ENCODE measurements at places on chromosomes 6 and 20.
A peak's percentile ranks its signal among the peaks of the same experiment; 100 is the strongest.

DNA sequence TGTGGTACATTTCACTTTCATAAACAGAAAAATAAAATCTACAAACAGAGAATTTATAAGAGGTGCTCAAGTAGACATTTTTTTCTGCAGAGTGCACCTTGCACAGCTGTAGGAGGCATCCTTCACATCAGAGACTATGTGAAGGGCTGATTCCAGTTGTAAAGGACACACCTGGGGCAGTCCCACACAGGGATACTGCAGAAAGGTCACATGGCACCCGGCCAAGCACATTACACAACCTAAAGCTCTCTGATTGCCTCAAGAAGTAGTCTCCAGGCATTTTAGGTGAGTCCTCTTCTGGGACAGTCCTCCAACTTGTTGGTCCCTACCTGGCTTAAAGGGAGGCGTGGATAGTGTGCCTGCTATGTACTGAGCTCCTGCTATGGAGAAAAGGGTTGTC, 502.9 kb upstream of the NOX3 start:
- no peak for DNase-seq

DNA sequence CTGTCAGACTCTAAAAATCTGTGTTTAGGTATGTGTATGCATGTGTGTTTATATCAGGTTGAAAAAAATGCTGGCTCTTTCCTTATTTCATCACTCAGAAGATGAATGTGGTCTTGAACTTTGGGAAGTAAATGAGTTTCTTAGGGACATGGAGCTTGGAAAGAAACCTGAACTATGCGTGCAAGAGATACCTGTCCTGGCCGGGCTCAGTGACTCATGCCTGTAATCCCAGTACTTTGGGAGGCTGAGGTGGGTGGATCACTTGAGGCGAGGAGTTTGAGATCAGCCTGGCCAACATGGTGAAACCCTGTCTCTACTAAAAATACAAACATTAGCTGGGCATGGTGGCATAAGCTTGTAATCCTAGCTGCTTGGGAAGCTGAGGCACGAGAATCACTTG, 4.4 kb upstream of the GLP1R start:
- DNase-seq, result no peak

GRCh38 chr6:13474360-13474759, 13.0 kb downstream of the GFOD1 start:
- no peak for DNase-seq

GRCh38 chr20:48293671-48294070, 508.4 kb upstream of the SULF2 start:
- DNase-seq, result no peak

DNA sequence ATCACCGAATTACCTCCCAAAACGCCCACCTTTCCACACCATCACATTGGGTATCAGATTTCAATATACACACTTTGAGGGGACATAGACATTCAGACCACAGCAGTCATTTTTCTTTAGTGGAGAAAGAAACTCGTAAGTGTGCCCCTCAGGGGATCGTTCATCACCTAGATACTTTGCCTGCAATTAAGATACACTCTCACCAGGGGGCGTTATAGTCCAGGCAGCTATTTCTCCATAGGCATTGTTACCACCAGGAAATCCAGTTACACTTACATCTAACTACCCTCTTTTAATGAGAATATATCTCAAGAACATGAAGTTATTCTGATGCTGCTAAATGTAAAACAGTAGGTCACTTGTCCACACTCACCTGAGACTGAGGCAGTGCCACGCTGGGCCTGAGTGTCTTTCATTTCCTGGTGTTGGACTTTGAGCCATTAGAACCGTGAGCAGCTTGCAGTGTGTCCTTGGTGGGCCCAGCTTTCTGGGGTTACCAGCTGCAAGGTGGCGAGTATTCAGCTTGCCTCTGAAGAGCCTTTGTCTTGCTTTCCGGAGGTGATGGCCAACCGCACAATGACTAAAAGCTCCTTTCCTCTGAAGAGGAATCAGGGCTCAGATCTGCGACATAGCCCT, 35.1 kb upstream of the UNC93A start:
- DNase-seq, result no peak

GRCh38 chr20:23205611-23206041, 119.5 kb upstream of the CD93 start:
- peak; percentile 78 for DNase-seq

DNA sequence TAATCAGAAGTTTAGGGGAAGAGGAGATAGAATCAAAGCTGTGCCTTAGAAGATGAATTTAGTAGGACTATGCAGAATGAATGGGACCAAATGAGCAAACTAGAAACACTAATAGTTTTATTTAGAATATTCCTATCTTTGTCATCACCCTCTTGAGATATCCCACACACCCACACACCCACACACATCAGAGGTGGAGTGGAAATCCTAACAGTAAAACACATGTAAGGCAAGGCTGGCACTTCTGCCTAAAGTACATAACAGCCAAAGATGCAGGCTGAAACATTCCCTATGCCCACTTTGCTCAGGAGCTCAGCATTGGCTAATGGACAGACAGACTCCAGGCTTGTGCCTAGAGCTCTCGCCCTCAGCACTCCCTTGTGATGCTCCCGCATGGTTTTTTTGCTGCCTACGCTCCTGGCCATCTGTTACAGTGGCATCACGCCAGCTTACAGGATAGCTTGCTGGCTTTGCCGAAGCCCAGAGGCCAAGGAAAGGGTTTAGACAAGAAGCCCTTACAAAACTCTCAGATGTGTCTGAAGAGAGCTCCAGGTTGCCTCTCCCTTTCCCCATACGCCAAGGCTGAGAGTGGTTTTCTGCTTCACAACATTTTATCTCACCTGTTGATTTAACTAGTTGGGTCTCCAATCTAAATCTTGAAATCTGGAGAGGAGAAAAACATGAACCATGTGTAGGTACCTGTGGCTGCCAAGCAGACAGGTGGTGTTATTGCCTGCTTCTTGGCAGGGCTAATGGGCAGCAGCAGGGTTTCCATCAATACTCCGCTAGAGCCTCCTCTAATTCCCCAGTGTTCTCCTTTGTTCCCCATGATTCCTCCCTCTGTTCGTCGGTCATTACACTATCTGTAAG, 282.6 kb upstream of the ID4 start:
- peak; percentile 91 for DNase-seq

DNA sequence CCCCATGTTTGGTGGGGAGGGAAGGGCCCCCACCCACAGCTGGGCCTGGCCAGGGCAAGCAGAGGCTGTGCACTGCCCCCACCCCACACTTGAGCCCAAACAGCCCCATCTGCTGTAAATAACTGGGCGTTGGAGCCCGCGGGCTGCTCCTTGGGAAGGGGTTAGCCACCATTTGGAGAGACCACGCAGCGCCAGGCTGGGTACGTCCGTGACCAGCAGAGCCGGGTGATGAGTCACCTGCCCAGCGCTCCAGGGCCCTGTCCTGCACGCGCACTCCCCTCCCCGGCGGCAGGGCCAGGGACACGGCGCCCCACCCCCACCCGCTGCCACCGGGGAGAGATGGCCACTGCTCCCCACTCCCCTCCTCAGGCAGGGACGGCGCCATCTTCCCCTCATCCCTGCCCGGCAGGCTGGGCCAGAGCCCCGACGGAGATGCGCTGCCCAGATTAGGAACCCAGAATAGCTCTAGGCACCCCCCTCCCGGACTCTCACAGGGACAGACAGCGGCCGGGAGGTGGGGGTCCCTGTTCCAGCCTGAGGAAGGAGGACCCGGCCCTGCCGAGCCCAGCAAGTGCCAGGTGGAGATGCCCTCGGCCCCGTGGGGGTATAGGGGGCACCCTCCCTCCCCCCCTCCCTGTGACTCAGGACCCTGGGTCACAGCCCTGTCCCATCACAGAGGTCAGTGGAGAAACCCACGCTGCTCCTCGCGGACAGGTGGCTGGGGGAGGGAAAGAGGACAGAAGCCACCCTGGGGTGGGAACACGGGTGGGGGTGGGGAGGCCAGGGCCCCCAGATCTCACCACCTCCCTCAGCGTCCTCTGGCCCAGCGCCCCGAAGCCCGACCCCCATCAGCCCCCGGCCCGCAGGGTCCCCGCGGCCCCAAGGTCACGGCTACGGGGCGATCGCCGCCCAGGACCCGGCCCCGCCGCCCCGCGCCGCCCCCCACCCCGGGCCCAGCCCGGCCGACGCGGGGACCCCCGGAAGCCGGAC, 642 bp downstream of the EEF1A2 start:
- DNase-seq, result no peak

DNA sequence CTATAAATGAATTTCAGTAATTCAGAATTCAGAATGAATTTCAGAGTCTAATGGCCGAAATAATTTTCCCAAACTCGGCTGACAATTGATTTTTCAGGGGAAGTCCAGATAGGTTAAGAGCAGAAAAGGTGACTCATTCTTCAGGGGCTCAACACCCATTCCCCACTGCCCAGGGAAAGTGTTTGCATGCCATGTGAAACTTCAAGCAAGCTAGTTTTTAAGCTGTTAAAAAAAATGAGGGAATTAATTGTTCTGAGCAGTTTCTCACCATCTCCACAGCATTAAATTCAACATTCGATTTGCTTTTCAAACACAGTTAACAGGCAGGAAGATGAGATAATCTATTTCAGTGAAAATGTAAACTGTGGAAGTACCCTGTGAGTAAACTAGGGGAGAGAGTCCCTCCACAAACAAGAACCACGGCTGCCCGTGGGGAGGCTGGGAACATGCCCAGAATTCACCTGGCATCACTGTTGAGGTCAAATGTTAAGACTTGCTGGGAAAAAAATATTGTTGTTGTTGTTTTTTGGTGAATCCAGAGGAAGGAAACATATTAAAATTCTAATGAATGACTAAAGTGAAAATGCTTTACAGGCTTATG, 650.8 kb upstream of the AGPAT4 start:
- peak; percentile 8 for DNase-seq

GRCh38 chr6:72922401-72922800, 300.5 kb downstream of the KCNQ5 start:
- no peak for DNase-seq

DNA sequence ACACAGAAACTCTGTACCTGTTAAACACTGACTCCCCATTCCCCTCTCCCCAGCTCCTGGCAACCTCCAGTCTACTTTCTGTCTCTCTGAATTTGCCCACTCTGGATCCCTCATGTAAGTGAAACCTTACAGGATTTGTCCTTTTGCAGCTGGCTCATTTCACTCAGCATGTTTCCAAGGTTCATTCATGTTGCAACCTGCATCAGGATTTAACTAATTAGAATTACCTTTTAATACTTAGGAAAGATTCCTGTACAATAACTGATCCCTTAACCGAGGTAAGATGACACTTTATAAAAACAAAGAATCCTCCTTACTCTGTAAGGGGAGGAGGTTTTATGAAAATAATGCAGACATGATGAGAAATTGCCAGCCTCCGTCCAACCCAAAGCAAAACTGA, 113.1 kb upstream of the MTHFD1L start:
- DNase-seq, result no peak

DNA sequence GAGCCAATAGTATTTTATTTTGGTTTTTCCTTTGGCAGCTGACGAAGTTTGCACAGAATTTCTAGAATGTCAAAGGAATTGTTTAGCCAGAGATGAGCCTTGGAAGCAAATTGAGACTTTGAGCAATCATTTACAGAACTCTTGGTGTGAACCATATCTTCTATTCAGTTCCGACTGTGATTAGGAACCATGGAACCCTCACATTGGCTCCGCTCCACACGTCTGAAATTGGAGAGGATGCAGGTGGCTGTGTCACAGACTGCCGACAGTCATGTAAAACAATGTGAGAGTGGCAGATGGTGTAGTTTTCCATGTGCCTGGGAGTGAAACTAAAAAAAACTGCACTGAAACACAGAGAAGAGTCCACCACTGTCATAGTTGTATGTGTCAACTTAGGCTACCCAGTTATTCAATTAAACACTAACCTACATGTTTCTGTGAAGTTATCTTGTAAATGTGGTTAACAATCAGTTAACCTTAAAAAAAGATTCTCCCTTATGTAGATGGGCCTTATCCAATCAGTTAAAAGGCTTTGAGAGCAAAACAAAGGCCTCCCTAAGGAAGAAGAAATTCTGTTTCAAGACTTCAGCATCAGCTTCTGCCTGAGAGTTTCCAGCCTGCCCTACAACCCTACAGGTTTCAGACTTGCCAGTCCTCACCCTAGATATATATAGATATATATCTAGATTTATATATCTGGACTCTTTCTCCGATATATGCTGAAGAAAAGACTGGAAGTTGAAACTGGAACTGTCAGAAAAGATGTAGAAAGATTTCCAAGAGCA, 3.3 kb upstream of the HMGN4 start:
- DNase-seq, result no peak

- DNase-seq, result no peak
These were observed 289.9 kb downstream of the KIF16B start for GRCh38 chr20:16283307-16283706.

DNA sequence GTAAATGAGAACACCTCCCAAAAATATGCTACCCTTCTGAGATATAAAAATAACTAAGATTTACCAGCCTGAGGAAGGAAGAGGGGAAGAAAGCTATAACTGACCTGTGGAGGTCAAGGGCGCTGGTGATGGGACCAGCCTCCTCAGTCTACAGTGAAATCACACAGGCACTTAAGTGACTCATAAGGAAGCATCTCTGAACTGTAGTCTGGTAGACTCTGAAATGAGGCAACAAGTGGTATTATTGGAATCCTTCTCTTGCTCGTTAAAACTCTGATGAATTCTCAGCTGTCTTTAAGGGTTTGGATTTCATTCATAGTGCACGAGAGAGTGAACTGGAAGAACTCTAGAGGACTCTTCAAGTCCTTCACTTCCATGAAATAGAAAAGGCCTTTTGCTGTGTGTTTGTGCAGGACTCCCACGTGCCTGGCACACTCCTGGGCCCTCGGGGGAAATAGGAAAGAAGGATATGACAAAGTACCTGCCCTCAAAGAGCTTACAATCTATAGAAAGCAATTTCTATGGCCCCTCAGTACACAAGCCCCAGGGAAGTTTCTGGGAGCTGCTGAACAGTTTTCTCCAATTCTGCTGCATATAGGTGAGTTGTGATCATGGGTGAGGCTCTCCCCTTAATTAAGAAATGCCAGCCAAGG, 231.8 kb upstream of the RREB1 start:
- no peak for DNase-seq

DNA sequence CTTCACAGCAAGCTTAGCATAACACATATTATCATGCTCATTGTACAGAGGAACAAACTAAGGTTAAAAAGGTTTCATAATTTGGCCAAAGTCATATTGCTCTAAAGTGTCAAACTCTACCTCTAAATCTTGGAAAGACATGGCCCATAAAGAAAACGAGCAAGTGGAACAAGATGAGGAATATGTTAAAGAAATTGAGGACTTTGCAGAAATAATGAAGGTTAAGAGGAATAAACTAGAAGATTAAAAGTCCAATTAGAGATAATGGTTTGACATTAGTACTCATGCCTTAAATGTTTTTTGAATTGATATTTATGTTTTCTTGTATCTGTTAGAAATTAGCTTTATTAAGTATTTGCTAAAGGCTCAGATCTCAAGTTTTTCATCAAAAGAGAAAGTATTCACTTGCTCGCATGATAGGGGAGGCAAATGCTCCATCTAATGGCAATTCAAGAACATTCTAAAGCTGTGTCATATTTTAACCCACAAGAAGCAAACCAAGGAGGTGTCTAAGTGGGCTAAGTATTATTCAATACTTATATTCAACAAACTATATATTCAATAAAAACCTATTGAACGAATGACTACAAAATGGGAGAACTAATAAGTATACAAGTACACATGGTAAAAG, 192.9 kb upstream of the SPTLC3 start:
- no peak for DNase-seq

GRCh38 chr6:19691465-19692167, 145.6 kb upstream of the ID4 start:
- DNase-seq, result no peak

GRCh38 chr6:64591676-64592036, 956.1 kb downstream of the PHF3 start:
- DNase-seq, result no peak

- no peak for DNase-seq
These were observed 100.0 kb downstream of the RAMACL start for GRCh38 chr6:166486536-166486880.

GRCh38 chr20:21380711-21381110, 16.6 kb downstream of the NKX2-4 start:
- DNase-seq, result no peak

- no peak for DNase-seq
These were observed 652.1 kb downstream of the TBC1D32 start for GRCh38 chr6:120682145-120682544.

Data from NCI-H2081 (cell line).